ENCODE measurements at places on chromosomes 6 and 20.

GRCh38 chr6:28789553-28790083 lies 134.2 kb downstream of the TRIM27 start:
- DNase-seq, result no peak

GRCh38 chr20:1035466-1035865 lies 33.4 kb upstream of the RSPO4 start:
- no peak for DNase-seq

DNA sequence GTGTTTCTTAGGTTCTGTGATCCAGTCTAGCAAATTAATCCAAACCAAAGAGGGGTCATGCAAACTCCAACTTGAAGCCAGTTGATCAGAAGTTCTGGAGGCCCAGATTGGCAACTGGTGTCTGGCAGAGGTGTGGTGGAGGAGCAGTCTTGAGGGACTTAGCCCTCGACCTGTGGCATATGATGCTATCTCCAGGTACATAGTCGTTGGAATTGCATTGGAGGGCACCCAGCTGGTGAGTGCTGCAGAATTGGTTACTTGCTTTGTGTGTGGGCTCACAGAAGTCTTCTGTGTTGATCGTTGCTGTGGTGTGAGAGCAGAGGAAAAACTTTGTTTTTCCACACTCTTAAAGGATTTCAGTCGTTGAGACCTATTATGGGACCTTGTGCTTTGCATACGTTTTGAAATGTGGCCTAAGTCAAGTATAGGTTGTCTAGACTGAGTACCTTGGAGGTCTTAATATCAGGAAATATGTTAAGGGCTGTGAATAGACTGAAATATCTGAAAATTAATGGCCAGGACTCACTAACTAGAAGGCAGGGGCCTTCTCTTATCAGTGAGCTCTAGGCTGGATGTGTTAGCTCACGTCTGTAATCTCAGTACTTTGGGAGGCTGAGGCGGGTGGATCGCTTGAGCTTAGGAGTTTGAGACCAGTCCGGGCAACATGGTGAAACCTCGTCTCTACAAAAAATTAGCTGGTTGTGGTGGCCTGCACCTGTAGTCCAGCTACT lies 7.8 kb downstream of the PANK2 start:
- no peak for DNase-seq

DNA sequence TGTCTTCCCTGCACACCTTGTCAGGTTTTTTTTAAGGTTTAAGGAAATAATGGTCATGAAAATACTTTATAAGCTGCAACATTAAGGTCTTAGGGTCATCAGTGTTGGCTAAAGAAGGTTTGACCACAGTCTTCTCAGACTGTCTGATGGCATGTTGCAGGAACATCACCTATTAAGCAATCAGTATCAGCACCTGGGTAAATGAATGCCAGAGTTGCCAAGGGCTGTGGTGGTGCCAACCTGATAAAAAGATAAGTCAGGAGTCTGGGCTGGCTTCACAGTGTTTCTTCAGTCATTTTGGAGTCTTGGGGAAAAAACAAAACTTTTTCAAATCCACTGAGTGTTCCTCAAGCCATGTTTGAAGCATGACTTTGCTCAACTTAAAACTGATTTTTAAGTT lies 61.5 kb upstream of the VSTM2L start:
- DNase-seq, result no peak

GRCh38 chr6:170147832-170148708 lies 142.8 kb downstream of the DLL1 start:
- peak; percentile 41 for DNase-seq

GRCh38 chr6:142851601-142852000 lies 93.4 kb downstream of the HIVEP2 start:
- no peak for DNase-seq

GRCh38 chr20:50537546-50538201 lies 27.5 kb downstream of the PTPN1 start:
- DNase-seq, result no peak

DNA sequence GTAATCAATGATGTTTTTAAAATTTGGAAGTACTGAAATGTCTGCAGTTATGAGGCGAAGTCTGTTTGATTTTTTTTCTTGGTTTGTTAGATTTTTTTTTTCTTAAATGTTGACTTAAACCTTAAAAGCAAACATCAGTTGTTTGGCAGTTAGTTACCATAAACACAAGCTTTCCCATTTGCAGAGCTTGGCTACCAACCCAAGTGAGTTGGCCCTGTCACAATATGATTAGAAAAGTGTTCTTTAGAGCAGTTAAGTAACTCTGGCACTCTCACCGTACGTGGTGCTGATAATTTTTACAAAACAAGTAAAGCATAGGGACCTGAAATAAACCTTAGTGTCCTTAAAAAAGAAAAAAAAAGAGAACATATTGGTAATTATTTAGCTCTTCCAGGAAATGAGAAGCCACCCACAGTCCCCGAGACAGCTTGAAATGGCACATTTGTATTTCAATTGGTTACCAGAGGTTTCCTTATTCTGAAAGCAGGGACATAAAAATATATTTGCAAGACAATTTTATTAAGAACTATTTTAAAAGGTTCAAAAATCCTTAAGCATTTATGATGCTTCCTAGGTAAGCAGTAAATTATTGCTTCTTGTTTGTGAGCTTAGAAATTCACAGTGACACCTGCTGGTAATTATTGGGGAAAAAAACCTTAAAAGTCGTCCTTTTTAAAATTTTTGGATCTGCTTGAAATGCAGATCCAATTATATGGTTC lies 3.9 kb downstream of the HEY2 start:
- no peak for DNase-seq

GRCh38 chr6:166586424-166587156 lies at the start of gene RAMACL:
Gene RAMACL, minus strand, starts transcription at chr6:166586678. Its CDS starts 201 bp downstream, at chr6:166586477.
- no peak for DNase-seq

GRCh38 chr20:47875297-47876025 lies 90.2 kb upstream of the SULF2 start:
- DNase-seq, result no peak

DNA sequence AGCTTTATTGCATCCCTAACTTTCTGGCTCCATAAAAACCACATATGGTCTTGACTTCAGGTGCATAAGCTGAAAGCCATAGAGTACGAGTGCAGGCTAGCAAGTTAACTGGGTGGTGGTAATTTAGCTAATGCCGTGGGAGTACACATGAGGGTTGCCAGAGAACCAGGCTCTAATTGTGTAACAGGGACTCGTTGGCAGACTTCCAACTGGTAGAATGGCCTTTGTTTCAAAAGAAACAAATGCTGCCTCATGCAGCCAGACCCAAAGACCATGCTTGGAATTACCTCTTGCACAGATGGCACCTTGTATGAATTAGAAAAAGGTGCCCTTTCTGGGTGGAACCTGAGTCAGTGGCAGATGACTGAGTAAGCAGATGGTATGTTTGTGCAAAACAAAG lies 73.2 kb downstream of the LY86 start:
- DNase-seq, result no peak

GRCh38 chr6:168938546-168938945 lies 315.1 kb downstream of the THBS2 start:
- DNase-seq, result no peak

- no peak for DNase-seq
Observed at GRCh38 chr20:58614984-58615760, 35.9 kb upstream of the STX16 start.

GRCh38 chr6:133131621-133132465 lies 109.3 kb upstream of the EYA4 start:
- DNase-seq, result no peak

GRCh38 chr6:113258771-113259170 lies 598.4 kb upstream of the MARCKS start:
- no peak for DNase-seq

- DNase-seq, result no peak
Observed at GRCh38 chr20:41131594-41132387, 5.6 kb upstream of the PLCG1 start.

- DNase-seq, result no peak
Observed at GRCh38 chr6:235763-236360, 56.4 kb upstream of the DUSP22 start.

DNA sequence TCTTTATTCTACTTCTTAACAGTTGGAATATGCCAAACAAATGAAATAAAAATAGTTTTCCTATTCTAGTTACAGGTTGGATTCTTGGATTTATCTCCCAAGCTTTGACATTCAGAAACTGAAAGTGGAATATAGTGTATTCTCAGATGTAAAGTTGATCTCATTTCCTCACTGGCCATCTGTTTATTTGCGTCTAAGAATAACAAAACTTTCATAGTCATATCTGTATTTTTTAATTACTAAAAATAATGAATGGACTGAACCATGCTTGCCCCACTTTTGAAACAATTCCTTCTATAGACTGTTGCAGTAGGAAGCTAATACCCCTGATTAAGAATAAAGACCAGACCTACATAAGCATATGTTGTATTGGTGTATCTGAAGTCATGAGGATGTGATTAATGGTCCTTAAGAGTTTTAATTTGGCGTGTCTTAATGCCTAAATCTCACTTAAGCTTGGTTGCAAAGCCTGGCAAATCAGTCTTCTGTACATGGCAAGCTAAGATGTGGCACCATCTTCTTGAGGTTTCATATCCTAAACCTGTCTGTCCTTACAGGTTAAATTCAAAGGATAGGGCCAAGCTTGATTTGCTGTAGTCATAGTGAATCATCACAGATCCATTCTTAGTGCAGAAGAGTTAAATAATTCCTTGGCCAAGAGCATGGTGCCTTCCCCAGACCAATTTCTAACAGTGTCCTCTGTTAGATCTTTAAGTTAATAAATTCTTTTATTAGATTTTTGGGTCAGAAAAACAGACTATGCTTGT lies 58.9 kb downstream of the FOXO3 start:
- no peak for DNase-seq

DNA sequence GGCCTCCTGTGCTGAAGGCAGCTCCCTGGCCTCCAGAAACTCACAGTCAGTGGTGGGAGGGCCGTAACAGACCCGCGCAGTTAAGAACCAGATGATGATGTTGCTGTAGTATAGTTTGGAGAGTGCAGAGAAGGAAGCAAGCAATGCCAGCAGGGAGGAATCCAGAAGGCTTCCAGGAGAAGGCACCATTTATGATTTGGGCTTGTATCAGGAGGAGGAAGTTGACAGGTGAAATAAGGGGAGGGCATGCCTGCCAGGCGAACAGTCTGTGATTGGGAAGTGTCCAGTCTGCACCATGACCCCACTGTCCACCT lies 13.3 kb upstream of the BAK1 start:
- no peak for DNase-seq

DNA sequence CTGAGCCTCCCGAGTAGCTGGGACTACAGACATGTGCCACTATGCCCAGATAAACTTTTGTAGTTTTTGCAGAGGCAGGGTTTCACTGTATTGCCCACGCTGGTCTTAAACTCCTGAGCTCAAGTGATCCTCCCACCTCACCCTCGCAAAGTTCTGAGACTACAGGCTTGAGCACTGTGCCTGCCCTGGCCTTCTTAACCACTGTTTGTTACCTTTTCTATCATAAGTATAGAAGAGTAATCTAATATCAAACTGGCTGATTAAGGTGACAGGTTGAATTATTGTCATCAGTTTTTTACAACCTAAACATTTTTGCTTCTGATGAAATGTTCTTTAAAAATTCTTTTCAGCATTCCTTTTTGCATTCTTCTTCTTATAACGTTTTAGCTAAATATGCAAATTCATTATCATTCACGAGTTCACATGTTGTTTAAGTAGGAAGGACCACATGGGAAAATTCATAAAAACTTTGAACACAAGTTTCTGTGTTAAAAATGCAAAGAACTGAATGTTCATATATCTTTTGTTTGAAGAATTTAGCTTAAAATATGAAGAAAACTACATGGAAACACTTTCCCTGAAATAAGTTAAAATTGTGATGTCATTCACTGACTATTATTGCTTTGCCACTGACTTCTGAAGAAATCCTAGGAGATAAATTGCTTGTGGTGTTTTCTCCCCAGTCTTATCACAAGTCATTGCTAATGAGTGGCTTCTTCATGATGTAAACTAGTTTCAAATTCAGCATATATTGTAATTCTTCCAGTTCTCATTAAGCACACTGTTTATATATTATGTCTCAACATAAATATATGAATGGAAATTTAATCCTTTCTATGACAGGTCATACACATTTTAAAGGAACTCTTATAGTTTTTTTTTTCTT lies 106.7 kb downstream of the ADGRB3 start:
- no peak for DNase-seq

GRCh38 chr6:1379788-1380147 lies 9.6 kb upstream of the FOXF2 start:
- no peak for DNase-seq

GRCh38 chr6:46376562-46377061 lies 114.6 kb downstream of the RCAN2 start:
- DNase-seq, result no peak

DNA sequence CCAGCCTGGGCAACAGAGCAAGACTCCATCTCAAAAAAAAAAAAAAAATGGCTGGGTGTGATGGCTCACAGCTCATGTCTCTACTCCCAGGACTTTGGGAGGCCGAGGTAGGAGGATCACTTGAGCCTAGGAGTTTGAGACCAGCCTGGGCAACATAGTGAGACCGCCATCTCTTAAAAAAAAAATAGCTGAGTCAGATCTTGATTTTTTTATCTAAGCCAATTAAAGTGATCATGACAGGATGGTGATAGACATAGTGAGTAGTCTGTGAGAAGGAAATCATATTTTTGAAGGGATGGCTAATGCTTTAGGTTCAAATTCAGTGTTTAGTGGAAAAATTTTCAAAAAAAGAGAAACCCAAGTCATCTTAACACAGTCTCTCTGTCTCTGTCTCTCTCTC lies 114.6 kb upstream of the JARID2 start:
- no peak for DNase-seq

- no peak for DNase-seq
Observed at GRCh38 chr20:36361406-36361805, 55.3 kb downstream of the DLGAP4 start.

GRCh38 chr6:82772851-82773717 lies 292.6 kb downstream of the UBE3D start:
- no peak for DNase-seq

GRCh38 chr6:7656355-7656754 lies 66.4 kb downstream of the SNRNP48 start:
- DNase-seq, result no peak

- DNase-seq, result no peak
Observed at GRCh38 chr6:150254770-150255169, 111.9 kb downstream of the PPP1R14C start.

DNA sequence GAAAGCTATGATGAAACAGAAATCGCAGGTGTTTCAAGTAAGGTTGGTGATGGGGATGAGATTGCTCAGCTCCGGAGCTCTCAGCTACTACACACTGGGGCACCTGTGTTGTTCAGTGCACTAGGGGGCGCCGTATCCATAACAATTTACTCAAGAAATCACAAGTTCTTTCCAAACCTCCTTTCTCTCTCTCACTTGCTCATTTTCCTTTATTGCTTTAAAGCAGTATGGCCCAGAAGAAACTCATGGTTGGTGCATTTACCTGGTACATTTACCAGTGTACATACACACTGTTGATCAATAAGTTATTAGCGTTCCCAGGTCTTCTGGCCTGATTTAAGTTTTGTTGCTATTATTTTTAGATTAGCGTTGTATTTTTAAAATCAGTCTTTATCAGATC lies 235.2 kb upstream of the TAB2 start:
- peak; percentile 65 for DNase-seq

- DNase-seq, result no peak
Observed at GRCh38 chr20:3251806-3252205, 12.8 kb upstream of the SLC4A11 start.

GRCh38 chr6:52514514-52514913 lies 62.3 kb downstream of the TRAM2 start:
- DNase-seq, result no peak

GRCh38 chr20:63752411-63753101 lies 13.0 kb downstream of the SLC2A4RG start:
- no peak for DNase-seq

Data from stimulated activated CD8-positive, alpha-beta memory T cell treated with anti-CD3 and anti-CD28 coated beads, Interleukin-7, amount 100 ng/mL, for 1 hour (primary cell).